Panc1 (cell line): ENCODE measurements at places on chromosomes 13 and 19. TPM values are rescaled to one million over a fixed set of nuclear protein-coding genes. Genes with fewer than 3 reads are reported as not detected.

DNA sequence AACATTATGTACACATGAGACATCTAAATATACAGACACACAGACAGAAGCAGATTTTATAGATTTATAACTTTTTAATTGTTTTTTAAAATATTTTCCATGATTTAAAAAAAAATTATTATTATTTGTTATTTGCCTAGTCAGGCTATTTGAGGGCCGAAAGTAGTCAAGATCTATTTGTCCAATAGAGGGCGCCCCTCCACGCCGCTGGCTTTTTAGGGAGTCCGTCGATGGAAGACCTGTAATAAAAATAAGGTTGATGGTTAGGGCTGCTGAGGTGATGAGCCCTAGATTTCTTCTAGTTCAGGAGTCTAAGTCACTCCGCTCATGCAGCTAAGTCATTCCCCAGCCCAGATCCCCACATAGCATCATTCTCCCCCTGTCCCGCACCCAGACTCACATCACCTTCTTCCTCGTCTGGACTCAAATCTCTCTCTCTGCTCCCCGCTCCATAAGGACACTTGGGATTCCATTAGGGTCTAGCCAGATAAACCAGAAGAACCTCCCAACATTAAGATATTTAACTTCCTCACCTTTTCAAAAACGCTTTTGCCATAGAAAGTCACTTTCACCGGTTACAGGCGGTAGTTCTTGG, 33.9 kb upstream of the CEACAM21 start:
- no peak for DNase-seq

- no peak for DNase-seq
Measured at GRCh38 chr13:31851216-31851615, 111.9 kb downstream of the RXFP2 start.

DNA sequence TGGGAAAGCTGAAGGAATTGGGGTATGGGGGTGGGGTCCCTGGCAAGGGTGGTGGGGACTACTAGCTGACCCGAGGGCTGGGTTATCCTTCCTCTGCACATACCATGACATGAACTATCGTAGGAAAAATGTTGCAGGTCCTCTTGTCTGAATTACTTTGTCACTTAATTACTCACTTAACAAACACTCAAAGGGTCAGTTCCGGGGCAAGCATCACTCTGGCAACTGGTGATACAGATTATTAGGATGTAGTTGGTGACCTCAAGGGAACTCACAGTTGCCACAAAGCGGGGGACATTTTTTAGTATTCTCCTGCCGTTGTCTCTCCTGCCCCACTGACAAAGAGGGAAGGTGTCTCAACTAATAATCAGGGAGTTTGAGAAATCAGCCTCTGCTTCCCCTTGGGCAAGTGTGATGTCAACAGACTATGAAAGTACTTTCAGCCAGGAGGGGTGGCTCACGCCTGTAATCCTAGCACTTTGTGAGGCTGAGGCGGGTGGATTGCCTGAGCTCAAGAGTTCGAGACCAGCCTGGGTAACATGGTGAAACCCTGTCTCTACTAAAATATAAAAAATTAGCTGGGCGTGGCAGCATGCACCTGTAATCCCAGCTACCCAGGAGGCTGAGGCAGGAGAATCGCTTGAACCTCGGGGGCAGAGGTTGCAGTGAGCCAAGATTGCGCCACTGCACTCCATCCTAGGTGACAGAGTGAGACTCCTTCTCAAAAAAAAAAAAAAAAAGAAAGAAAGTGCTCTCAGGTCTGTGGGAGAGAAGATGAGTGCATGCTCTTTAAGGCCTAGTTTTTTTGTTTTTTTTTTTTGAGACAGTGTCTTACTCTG, 10.3 kb downstream of the DNAJB1 start:
- peak; percentile 73 for DNase-seq

GRCh38 chr13:77535448-77535847, at the start of gene SCEL:
SCEL (plus strand) TSS chr13:77535706; CDS start chr13:77555876, 20,170 bp downstream.
- DNase-seq = no peak

Gene PLA2G4C
- total RNA-seq = 2.0 TPM

Gene ZNF581
- 39.0 TPM for total RNA-seq

Gene PPP1R12C
- total RNA-seq = 158 TPM
